ENCODE measurements at places on chromosomes 2 and 18.

GRCh38 chr2:49515996-49516782 lies 361.9 kb upstream of the FSHR start:
- no peak for DNase-seq

- DNase-seq: no peak
Measured at GRCh38 chr2:40043191-40043590, 264.1 kb upstream of the THUMPD2 start.

- peak; percentile 84 for DNase-seq
Measured at GRCh38 chr2:113755835-113756354, 547 bp downstream of the SLC35F5 start.

GRCh38 chr2:4502230-4502843 lies 799.0 kb downstream of the DCDC2C start:
- DNase-seq: no peak

GRCh38 chr2:194464964-194465638 lies 1191.9 kb upstream of the SLC39A10 start:
- no peak for DNase-seq

GRCh38 chr2:235850289-235850688 lies 317.9 kb downstream of the GBX2 start:
- no peak for DNase-seq

DNA sequence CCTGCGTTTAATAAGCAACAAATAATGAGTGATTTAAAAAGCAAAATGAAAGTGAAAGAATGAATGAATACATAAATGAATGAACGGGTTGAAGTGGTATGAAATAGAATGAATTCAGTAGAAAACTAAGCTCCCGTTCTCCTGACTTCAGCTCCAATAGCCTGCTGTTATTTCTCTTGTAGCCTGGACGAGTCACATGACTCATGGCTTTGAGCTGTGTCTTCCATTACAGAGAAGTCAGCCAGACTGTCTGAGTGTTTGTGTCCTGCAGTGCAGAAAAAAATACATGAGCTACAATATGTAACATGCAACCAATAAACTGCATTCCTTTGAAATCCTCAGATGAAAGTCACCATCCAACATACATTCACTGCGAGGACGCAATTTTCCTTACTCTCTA lies 21.2 kb downstream of the SCG2 start:
- no peak for DNase-seq

DNA sequence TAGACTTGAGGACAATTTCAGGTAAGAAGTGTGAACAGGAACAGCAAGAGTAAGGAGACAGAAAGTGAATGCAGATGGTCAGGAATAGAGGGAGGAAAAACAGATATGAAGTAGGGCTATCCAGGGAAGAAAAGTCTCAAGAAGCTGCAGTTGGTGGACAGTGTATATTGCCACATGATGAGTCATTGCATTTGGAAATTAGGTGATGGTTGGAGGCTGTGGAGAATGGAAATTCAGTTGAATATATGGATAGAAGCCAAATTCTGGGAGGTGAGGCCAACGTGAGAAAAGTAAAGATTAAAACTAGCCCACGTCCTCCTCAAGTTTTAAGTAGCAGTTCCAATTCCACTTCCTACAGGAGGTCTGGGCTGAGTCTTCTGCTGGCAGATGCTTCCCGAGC lies 158.4 kb downstream of the UBE2E3 start:
- DNase-seq: peak; percentile 31

DNA sequence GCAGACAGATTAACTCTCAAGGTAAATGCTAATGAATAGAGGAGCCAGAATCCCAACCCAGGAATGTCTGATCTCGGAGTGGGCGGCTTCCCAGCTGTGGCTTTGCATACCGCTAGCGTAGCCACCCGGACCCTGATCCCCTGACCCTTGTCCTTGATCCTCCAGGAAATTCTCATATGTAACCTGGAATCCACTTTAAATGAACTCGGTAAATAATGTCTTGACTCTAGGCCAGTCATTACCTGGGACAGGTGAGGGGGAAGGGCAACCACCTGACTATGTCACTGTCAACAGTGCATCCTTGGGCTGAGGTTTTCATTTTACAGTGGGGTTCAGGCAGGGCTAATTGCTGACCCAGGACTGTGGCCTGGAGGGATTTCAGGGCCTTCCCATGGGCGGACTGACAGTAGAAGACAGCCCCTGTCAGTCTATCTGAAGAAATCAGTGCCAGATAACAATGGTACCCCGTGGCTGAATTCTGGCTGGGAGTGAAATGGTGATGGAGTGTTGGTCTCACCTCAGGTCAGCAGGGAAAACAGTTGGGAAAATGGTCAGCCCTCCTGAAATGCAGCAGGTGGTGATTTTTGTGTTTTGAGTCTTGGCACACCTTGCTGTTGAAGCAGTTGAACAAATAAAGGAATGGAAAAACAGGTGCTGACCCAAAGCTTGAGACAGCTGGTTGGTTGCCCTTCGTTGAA lies 9.6 kb downstream of the ACKR3 start:
- no peak for DNase-seq

- DNase-seq: no peak
Measured at GRCh38 chr2:168964251-168964807, 63.2 kb downstream of the G6PC2 start.

- no peak for DNase-seq
Measured at GRCh38 chr2:158644139-158644538, 151.0 kb upstream of the DAPL1 start.

GRCh38 chr2:1973636-1974035 lies 229.3 kb upstream of the PXDN start:
- DNase-seq: no peak

GRCh38 chr18:49304751-49305150 lies 155.7 kb downstream of the DYM start:
- no peak for DNase-seq

GRCh38 chr18:80249217-80250093 lies 2.1 kb upstream of the PARD6G start:
- DNase-seq: peak; percentile 45

- no peak for DNase-seq
Measured at GRCh38 chr2:17482651-17483050, 35.6 kb downstream of the RAD51AP2 start.

- DNase-seq: peak; percentile 57
Measured at GRCh38 chr2:137964066-137964858, at the start of gene HNMT. Gene HNMT (plus strand): TSS chr2:137964473. CDS start chr2:137964492, 19 bp downstream.

GRCh38 chr2:179936654-179937053 lies 70.4 kb downstream of the CWC22 start:
- DNase-seq: peak; percentile 49

GRCh38 chr18:50788284-50788683 lies 31.5 kb downstream of the MRO start:
- no peak for DNase-seq

GRCh38 chr2:154392256-154392655 lies 306.2 kb upstream of the KCNJ3 start:
- DNase-seq: no peak

- DNase-seq: no peak
Measured at GRCh38 chr18:13287372-13287771, 68.8 kb downstream of the LDLRAD4 start.

GRCh38 chr2:10784719-10785118 lies 27.9 kb downstream of the PDIA6 start:
- DNase-seq: no peak

GRCh38 chr2:147051814-147052213 lies 793.0 kb upstream of the ACVR2A start:
- DNase-seq: no peak

GRCh38 chr18:79589601-79590091 lies 90.0 kb upstream of the CTDP1 start:
- peak; percentile 63 for DNase-seq

DNA sequence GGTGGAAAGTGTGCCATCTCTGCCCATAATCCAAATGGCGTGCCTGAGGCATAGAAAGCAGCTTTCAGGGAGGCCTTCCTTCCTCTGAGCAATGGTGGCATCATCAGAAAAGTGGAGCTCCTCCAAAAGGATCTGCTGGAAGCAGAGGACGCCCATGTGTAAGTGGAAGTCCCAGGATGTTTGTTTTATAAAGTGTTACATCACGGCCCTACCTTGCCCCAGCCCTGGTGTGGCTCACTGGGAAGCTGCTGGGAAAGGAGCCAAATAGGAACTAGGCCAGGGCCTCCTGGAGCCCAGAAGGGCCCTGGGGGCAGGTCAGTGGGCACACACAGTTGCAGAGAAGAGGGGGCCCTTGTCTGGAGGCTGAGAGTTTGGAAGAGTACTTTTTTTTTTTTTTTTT lies 4.2 kb upstream of the ODC1 start:
- no peak for DNase-seq

GRCh38 chr2:214747992-214748391 lies 61.5 kb downstream of the BARD1 start:
- DNase-seq: no peak

- no peak for DNase-seq
Measured at GRCh38 chr2:109457366-109457765, 156.4 kb downstream of the SEPTIN10 start.

- peak; percentile 96 for DNase-seq
Measured at GRCh38 chr2:207632575-207633493, 7.6 kb upstream of the METTL21A start.

- DNase-seq: no peak
Measured at GRCh38 chr2:180776921-180777320, 203.5 kb upstream of the UBE2E3 start.

- DNase-seq: peak; percentile 86
Measured at GRCh38 chr2:239223310-239224198, 177.3 kb downstream of the HDAC4 start.

GRCh38 chr2:161257123-161257952 lies 50.9 kb upstream of the PSMD14 start:
- no peak for DNase-seq

DNA sequence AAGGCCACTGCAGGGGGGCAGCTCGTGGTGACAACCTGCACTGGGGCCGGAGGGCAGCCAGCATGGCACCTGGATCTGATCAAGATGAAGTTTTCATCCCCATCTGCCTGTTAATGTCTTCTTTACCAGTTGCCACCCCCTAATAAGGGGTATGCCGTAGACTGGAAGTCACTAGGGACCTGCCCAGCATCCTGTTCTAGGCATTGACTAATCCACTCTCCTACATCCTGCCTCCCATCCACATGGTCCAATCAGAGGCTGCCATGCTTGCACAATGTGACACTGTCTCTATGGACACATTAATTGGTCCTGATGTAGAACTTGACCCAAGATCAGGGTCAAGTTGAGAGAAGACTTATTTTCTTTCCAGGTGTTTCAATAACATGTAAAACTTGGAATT lies 95.1 kb upstream of the LCLAT1 start:
- peak; percentile 8 for DNase-seq

- no peak for DNase-seq
Measured at GRCh38 chr2:207264310-207264709, 98.6 kb upstream of the KLF7 start.

DNA sequence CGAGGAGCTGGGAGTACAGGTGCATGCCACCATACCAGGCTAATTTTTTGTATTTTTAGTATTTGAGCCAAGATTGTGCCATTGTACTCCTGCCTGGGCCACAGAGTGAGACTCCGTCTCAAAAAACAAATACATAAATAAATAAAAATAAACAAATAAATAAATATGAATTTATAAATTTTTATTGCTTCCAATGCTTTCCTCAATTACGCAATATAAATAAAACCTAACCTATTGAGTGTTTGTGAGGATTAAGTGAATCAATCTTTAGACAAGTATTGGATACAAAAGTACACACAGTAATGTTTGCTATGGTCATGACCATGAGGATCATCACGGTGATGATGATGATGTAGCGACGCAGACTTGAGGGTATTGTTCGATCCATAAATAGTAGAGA lies 257.4 kb downstream of the ASXL3 start:
- no peak for DNase-seq

DNA sequence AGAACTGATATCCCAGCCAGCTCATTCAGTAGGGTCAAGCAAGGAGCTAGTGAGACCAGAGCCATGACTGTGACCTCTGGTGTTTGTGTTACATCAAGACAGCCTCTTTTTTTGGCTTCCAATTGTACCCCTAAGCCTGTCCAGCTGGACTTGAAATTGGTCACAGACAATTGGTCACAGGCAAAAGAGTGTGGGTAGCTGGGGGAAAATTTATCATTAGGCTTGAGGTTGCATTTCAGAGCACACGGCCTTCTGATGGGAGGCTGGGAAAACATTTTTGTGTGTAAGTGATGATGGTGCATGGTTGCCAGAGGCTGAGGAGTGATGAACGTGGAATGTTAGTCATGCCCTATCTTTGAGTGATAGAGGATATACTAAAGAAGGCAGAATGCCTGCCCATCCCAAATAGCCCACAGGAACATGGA lies 285.1 kb upstream of the SLC14A2 start:
- DNase-seq: no peak

DNA sequence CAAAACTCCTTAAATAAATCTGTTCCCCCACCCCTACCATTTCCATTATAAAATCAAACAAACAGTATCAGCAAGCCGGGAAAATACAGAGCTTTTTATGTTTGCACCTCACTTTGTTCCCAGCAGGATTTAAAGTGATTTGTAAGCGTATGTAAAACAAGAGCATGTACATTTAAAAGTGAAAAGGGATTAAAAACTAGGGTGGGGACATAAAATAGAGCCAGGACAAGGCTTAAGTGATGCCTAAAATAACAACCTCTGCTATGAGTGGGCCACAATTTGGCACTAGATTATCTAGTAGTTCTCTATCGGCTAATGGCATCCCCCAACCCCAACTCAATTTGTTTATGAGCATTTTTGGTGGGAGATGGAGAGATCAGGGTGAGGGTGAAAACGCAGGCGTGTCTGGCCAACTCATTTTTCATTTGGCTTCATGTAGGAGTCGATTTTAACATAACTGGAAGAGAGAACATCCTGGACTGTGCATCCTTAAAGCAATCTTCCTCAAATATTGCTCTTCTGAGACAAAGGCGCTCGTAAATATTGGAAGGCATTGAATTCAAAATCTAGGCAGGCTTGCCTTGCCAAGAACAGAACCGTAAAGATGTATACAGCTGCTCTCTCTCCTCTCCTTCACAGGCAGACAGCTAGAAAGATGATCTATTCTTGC lies 34.5 kb upstream of the TSPYL6 start:
- DNase-seq: no peak

DNA sequence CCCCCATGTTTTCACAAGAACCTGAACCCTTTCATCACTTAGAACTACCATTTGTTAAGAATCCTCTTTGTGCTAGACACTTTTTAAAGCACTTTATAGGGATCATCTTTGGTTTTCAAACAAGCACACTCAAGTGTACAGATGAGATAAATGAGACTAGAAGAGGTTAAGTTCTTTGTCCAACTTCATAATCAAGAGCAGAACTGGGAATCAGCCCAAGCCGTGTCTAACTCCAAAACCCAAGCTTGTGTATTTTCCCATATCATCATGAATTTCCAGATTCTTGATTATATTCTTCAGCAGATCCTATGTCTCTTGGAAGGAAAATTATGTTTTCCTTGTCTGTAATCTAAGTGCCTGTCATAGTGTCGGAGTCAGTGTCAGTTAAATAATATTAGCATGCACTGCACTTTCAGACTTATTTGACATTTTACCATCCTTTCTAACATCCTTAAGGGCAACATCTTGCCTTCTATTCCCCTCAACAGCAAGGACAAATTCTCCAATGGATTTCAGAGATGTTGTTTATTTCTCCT lies 123.0 kb upstream of the SETBP1 start:
- DNase-seq: no peak

GRCh38 chr2:62489162-62489561 lies 16.8 kb downstream of the TMEM17 start:
- no peak for DNase-seq

All from NB4 (cell line).